Ovary (tissue), 10 donors: ENCODE measurements at places on chromosomes 2 and 18.

GRCh38 chr2:218149098-218149497 lies 17.7 kb downstream of the CXCR1 start:
- no peak for DNase-seq

- DNase-seq, result no peak
Measured at GRCh38 chr2:212975333-212975732, 176.1 kb downstream of the IKZF2 start.

GRCh38 chr2:44244135-44244871 lies 31.0 kb upstream of the SLC3A1 start:
- DNase-seq, result peak; percentile 51

DNA sequence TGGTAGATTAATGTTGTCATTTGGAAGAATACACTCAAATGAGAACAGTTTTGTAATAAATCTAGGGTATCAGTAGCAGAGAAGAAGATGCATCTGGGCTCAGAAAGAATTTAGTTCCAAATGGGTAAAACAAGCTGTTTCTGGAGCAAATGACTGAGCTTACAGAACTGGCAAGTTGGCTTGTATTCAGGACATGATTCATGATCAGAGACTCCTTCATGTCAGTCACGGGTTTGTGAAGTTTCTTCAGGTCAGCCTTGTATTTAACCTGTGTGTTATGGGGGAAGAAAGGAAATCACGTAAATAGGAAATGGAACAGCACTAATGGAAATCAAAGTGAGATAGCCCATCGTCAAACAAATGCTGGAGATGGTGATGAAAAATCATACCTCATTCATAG lies 109.1 kb downstream of the RIF1 start:
- no peak for DNase-seq
